ENCODE measurements at places on chromosomes 7 and 10.

DNA sequence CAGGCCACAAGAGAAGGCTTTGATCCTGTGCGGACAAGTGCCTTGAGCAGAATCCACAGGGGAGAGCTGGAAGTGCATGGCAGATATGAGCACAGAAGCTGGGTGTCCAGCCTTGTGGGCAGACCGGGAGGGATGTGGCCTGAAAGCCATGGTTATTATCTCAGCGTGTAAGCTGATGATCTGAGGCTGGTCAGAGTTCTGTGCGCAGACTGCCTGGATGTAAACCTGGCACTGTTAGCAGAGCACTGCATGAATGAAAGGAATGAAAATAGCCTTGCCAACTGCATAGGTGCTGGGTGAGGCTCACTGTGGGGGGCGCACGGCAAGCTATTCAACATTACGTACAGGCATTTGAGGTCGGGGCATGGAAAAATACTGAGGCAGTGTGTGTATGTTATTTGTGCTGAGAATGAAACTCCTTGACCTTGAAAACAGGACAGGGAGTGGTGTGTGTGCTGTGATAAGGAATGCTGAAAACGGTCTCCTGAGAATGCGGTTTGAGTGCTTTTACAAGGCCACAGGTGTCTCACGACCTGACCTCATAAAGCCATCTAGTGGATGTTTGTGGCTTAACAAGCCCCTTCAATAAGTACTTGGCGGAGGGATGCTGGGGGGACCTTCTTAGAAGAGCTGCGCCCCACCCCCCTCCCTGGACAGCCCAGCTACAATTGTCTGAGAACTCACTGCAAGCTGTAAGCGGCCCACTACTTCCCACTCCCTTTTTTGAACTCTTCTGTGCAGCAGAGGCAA lies 18.7 kb downstream of the AKR1C1 start:
- DNase-seq: no peak

DNA sequence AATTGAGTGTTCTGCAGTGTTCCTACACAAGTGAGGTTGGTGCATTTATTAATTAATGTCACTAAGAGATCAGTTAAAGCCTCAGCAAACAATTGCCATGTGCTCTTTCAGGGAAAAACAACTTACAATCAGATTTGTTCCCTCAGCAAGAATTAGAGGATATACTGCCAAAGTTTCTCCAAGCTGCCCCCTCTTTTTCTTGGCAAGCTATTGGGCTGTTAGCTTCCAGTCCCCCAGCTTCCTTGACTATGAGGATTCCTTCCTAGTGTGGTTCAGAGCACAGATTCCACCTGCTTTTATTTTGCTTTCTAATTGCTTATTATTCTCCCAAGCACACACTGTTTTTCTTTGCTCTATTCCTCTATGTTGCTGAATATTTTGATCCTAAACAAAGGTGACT lies 112.7 kb downstream of the RBM20 start:
- DNase-seq: no peak

DNA sequence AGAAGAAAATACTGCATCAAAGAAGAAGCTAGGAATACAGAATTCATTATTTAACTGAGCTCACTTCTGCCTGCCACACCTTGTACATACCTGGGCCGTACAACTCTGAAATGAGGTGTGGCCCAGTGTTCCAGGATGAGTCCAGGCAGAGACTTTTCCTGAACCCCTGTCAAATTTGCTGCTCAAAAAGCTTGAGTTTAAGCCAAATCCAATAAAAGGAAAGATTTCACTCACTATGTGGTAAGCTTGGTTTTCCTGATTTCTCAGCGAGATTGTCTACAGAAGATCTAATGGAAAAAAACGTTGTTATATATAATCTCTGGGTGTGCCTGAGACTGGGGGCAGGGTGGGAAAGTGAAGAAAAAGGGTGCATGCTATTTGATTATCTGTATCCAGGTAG lies 72.1 kb upstream of the EGFR start:
- no peak for DNase-seq

- DNase-seq: no peak
Observed at GRCh38 chr10:34244756-34245484, 570.2 kb downstream of the PARD3 start.

DNA sequence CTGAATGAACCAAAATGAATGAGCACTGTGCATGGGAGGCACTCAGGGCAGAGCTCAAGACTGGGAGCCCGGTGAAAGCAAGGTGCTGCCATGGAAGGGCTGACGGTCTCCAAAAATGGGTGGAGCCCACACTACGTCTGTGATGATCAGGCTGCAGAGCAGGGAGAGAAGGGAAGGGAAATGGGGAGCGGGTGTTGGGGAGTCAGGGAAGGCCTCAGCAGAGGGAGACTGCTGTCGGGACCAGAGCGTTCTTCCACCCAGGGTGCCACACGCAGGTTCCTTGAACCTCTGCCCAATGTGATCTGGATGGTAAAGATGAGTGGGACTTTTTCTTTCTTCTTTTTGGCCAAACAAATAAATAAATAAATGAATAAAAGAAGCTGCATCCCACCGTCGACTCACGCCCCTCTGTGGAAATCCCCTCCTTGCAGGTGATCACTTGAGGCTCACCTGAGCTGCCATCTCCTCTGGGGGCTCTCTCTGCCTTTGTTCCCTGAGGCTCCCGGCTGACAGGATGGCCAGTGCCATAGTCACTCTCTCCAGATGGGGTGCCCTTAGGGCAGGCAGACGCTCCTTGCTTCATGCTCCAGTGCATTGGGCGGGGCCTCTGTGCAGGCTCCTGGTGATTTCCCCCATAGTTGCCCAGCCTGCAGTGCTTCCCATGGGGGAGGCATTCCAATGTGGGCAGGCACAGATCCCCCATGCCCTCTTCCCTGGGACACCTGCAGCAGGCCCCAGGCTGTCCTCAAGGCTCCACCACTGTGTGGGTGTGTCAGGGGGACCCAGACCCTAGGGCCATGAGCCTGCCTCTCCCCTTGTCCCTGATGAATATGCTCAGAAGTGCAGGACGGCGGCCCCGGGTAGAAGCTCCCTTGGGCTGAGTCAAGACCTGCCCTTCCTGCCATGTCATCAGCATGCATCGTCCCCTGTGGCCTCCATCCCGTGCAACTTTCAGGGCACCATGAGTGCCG lies 131.8 kb downstream of the PTPN20 start:
- no peak for DNase-seq

GRCh38 chr7:103711413-103711812 lies 265.4 kb upstream of the SLC26A5 start:
- DNase-seq: peak; percentile 54

DNA sequence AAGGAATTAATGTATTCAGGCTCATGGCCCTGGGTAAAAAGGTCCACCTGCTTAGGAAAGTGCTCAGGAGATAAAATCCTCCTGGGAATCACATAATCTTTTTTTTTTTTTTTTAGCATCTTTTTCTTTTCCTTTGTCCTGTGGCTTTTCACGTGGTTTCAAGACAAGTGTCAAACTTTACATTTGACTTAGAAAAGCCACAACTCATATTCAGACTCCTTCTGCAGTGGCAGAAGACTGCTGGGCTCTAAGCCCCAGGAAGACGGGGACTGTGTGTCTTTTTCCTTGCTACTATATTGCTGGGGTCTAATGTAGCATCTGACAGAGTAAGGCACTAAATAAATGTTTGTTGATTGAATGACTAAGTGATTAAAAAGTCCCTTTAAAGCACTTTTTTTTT lies 127.5 kb upstream of the ANKRD1 start:
- no peak for DNase-seq

GRCh38 chr10:84951616-84952015 lies 623.2 kb downstream of the CCSER2 start:
- DNase-seq: no peak
